ENCODE measurements at places on chromosomes 5 and 9.

DNA sequence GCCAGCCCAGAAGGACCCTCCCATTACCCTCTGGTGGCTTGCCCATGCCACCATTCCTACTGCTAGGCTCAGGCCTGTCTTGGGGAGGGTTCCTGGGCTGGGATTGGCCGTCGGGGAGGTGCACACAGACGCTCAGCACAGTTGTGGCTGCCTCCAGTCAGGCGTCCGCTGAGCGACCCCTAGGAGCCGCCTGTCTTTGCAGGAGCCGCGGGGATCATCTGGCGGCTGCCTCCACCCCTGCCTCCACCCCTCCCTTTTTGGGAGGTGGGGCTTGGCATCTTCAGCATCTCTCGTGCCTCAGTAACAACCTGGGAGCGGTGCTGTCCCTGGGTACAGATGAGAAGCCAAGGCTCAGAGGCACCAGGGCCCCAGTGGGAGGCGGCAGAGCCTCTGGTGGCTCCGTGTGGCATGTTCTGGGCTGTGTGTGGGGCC lies 39.6 kb downstream of the RXRA start:
- no peak for DNase-seq

- DNase-seq, result no peak
These were observed 133.0 kb downstream of the SLF1 start for GRCh38 chr5:94751460-94751859.

GRCh38 chr5:176438959-176439757 lies 9.0 kb upstream of the FAF2 start:
- no peak for DNase-seq

DNA sequence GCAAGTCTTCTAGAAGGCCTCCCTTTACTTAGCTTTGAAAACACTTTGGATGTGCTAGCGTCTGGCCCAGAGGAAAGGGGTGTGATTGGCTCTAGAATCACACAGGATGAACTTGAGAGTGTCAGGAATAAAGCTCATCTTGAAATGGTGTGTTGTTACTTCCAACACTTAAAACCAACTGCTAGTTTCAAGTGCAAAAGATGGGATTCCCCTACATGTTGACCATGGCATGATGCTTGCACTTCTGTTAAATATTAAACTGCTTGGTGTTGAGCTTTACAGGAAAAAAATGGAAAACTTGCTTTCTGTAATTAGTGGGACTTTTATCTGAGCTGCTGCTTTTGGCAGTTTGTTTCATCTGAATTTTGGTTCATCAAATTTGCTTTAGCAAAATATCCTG lies 261.1 kb downstream of the MED10 start:
- DNase-seq, result no peak

DNA sequence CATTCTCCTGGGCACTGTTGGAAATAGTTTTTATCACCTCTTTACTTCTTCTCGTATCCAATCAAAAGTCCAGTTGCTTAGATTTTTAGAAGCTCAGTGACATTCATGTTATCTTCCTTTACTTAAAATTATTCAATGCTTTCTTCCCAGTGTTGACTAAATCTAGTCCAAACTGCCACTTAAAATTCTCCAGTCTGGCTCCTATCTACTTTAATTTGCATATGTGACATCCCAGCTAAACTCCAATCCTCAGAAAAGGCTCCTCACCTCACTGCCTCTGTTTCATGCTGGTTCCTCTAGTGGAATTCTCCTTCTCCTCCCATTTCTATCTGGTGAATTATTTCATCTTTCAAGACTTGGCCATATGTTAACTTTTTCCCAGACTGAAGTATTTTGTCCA lies 1238.7 kb upstream of the WWC1 start:
- no peak for DNase-seq

GRCh38 chr9:113738893-113739604 lies 137.1 kb upstream of the ZNF618 start:
- peak; percentile 10 for DNase-seq

DNA sequence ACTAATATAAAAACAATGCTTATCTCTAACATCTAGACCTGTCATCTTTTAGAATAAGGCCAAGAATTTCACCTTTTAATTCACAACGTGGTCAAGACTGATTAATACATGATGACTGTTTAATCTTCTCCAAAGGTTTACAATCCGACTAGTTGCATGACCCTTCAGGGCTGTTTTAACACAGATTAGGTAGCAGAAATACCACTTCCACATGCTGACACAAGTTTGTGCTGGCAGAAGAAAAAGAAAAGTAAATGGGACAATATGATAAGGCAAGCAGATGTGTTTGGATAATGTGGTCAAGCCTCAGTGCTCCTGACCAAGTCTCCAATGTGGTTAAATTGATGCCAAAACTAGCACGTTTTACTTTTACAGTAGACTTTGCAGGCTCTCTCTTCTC lies 31.1 kb downstream of the SEMA6A start:
- no peak for DNase-seq
